Fibroblast of skin of left quadriceps (primary cell): ENCODE measurements at places on chromosomes 7 and 10.

DNA sequence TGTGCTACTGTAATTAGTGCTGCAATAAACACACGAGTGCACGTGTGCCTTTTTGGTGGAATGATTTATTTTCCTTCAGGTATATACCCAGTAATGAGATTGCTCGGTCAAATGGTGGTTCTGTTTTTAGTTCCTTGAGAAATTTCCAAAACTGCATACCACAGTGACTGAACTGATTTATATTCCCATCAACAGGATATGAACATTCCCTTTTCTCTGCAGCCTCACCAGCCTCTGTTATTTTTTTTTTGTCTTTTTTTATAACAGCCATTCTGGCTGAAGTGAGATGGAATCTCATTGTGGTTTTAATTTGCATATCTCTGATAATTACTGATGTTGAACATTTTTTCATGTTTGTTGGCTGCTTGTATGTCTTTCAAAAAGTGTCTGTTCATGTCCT, 922.9 kb upstream of the LRRN3 start:
- DNase-seq = no peak

DNA sequence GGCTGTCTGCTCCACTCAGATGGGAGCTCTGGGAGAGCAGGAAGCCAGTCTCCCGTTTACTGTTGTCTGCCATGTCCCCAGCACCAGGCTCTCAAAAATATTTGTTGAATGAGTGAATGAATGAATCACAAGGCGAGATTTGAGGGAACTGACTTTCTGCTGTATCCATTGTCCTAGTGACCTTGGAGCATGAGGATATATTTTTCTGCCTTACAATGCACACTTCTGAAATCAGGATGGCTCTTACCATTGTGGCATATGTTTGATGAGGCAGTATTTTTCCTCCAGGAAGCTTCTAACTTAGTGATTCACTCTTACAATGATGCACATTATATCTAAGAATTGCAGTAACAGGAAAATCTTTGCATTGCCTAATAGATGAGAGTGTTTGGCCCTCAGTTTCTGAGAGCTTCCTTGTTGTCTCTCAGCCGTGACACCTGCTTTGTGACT, 136.4 kb downstream of the RPS24 start:
- DNase-seq = no peak

DNA sequence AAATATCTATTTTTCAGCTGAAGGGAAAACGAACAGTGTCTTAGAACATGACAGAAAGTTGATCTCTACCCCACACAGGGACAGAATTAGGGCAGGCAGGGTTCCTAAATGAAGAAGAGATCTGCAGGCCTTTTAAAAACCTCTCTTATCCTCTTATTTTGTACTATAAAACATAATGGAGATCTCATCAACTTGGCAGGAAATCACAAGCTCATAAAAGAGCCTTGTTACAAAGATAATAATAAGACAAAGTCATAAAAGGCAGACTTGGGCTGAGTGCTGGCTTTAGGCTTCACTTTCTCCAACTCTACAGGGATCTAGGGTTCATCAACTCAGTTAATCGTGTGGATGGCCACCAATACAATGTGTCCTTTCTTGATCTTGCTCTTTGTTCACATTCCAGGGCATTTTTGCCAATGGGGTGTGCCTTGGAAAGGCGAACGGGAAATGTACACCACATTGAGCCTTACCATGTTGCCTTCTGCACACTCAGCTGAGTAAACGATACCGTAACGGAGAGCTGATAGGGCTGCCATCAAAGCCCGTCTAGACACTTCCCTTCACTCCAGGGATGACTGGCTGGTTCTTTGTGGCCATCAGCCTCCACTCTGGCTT, 7.1 kb upstream of the TEX36 start:
- DNase-seq = no peak

GRCh38 chr10:121497513-121498470, 100.5 kb downstream of the FGFR2 start:
- no peak for DNase-seq

DNA sequence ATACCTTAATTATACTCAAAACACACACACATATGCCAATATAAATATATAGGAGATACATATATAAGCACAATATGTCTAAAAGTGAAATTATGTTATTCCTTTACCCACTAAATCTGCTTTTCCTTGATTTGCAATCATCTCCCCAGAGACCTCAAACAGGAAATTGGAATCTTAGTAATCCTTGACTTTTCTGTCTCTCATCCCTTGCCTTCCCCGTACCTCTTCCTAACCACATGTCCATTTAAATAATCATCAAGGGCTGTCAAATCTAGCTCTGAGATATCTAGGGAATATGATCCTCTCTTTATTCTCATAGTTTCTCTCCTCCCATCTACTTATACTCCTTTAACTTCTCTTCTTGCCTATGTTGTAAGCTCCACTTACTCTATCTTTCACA, 336.6 kb downstream of the HGF start:
- DNase-seq = no peak

GRCh38 chr7:114081606-114082425, 163.0 kb upstream of the PPP1R3A start:
- peak; percentile 57 for DNase-seq

- DNase-seq = no peak
Measured at GRCh38 chr7:49624611-49625010, 148.8 kb upstream of the VWC2 start.

DNA sequence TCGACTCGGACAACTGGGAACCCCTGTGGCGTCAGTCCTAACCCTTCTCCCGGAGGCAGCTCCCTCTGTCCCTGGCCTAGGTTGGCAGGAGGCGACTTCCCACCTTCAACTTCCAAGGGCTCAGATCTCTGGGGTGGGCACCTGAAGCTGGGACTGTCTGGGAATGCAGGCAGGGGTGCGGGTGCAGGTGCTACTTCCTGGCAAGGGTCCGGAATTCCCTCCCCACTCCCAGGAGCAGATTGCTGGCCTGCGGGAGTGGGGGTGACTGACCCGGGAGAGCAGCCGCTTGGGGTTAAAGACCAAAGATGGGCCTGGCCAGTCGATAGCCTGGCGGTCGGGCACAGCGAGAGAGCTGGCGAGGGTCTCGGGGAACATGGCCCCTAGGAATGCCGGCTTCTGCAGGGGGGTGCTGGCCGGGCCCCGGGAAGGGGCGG, 387 bp downstream of the EPHA1 start:
- DNase-seq = no peak

DNA sequence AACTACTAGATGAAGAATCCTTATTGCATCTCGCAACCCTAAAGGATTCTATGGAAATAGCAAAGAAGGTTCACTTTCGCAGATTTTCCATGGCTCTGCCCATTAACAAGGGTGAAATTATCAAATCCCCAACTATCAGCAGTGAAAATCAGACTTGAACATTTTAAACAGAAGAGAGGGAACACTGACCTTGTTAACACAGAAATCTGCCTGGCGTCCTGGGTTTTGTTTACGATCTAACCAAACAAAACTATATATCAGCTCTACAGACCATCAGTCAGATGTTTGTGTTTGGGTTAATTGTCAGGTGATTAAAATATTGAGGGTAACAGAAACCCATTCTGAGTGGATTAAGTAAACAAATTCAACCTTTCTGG, 1.9 kb downstream of the CTTNBP2 start:
- no peak for DNase-seq

GRCh38 chr7:18976715-18977471, 140.5 kb downstream of the TWIST1 start:
- no peak for DNase-seq

GRCh38 chr7:49635800-49636199, 137.6 kb upstream of the VWC2 start:
- no peak for DNase-seq

DNA sequence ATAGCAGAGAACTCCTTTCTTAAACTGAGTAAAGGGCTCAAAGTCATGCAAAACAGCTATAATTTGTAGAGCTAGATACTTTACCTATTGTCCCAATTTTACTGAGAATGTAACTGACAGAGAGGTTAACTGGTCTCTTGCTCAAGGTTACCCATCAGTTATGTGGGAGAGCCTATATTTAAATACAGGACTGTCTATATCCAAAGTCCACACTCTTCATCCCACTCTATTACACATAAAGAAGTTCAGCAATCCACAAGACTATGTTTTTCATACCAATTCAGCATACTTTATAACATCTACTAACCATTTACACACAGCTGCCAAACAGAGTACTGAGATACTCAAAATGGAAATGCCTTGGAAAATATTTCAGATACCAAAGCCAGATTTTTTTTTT, 100.2 kb downstream of the MICU1 start:
- no peak for DNase-seq

DNA sequence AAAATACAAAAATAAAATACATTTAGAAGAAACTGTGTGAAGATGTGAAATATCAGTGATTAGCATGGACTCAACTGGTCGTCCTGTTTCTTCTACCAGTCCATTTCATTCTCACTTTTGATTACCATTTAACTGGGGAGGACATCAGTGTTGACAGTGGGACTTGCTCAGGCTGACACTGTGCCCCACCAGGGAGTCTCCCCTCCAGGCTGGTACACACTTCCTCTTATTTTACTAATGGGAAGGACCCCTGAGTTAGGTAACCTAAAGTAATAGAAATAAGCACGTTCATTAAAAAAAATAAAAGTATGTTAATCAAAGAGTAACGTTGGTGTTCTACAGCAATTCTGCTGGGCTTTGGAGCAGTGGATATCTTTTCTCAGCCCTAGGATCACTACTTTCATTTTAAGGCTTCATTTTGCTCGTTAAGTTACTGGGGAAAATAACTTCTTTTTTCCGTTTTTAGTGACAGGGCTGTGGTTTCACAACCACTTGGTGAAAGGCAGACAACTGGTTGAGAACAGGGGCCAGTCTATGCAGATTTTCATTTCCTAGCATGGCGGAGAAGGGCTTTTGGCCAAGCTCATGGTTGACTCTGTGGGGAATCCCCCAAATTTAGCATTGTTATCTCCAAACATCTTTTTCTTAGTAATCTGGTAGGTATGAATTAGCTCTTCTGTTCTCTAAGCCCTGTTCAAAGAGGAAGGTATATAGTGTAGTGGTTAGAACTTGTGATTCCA, 2.1 kb downstream of the SNX10 start:
- DNase-seq = no peak

GRCh38 chr7:157493776-157494175, 157.0 kb downstream of the DNAJB6 start:
- no peak for DNase-seq

DNA sequence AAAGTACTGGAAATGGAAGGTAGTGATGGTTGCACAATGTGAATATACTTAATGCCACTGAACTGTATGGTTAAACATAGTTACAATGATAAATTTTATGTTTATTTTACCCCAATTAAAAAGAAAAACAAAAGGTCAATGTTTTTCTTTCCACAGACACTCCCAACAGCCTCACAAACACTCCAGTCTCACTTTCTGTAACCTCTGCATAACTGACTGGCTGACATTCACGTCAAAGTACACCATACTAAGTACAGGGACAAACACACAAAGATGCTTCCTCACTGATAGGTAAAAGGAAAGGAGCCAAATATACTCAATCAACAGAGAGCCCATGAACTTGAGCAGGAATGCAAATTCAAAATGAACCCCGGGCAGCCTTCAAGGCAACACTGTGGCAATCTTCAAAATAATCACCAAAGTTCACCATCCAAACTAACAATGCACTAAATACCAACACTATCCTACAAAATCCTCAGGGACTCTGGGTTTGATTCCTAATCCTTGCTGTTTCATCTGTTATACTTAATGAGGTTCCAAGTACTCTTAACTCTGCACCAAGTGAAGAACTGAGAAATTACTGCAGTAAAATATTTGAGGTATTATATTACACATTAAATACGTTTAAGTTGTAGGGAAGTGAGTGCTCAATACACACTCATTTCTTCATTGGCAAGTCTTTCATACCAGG, 90.8 kb downstream of the ARMH3 start:
- DNase-seq = no peak

DNA sequence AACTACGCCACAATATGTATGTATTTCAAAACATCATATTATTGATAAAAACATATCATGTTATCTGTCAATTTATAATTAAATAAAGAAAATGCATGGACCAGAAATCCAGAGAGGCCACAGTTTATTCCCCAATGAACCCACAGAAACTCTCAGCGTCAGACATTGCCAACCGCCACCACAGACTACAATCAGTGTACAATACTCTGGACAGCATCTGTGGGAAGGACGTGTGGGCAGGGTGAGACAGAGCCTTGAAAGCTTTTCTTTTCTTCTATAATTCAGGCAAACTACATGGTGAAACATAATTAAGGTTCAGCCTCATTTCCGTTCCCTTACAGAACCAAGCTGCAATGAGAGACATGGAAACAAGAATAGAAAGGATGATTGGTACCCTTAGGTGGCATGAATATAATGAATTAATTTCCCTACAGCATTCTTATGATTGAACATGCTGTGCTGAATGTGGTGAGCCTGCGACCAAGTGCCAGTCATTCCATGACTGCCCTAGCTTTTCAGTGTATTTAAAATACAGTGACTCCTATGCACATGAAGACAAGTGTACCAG, 909.3 kb downstream of the SORCS1 start:
- DNase-seq = no peak

DNA sequence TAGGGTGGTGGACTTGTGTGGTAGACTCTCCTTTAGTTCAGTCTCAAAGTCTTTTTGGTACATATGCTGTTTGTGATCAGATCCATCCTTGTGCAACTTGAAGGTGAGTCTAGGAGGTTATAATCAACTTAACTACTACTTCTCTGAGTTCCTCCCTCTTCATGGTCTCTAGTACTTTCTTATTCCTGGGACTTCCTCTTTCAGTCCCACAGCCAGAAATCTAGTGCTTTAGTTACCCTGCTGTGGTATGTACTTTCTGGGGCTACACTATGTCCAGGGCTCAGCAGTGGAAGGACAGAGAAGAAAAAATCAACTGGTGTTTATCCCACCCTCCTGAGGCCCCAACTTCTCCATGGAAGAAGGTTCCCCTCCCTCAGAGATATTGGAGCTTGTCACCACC, 19.4 kb upstream of the ATAD1 start:
- no peak for DNase-seq

- DNase-seq = no peak
Measured at GRCh38 chr7:129851809-129852208, 101.0 kb downstream of the UBE2H start.

GRCh38 chr7:16463520-16463919, 2.0 kb downstream of the SOSTDC1 start:
- peak; percentile 59 for DNase-seq

GRCh38 chr7:81641873-81642272, 128.0 kb downstream of the HGF start:
- no peak for DNase-seq

GRCh38 chr10:91034494-91035159, 113.7 kb upstream of the ANKRD1 start:
- peak; percentile 57 for DNase-seq

DNA sequence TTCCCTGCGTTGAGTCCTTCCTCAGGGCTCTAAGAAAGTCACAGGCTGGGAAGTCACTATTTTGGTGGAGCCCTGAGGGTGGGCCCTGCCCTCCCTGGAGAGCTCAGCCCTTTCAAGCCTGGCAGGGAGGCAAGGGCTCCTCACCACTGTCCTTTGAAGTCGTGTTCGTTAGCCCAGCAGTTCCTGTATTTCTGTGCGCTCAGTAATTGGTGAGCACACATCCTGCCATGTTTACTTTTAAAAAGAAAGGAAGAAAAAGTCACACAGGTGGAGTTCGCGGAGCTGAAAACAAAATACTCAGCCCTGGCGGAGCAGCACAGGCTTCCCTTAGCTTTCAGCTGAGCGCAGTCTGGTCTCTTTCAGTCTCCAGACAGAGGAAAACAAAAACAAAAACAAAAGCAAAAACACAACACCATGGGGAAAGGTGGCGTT, 37.1 kb downstream of the PRKCQ start:
- DNase-seq = no peak

GRCh38 chr7:76346097-76346496, 12.7 kb downstream of the YWHAG start:
- DNase-seq = no peak

GRCh38 chr10:124280916-124281315, 137.8 kb downstream of the OAT start:
- DNase-seq = no peak
